CMK (cell line): ENCODE measurements at places on chromosomes 16 and 17.

DNA sequence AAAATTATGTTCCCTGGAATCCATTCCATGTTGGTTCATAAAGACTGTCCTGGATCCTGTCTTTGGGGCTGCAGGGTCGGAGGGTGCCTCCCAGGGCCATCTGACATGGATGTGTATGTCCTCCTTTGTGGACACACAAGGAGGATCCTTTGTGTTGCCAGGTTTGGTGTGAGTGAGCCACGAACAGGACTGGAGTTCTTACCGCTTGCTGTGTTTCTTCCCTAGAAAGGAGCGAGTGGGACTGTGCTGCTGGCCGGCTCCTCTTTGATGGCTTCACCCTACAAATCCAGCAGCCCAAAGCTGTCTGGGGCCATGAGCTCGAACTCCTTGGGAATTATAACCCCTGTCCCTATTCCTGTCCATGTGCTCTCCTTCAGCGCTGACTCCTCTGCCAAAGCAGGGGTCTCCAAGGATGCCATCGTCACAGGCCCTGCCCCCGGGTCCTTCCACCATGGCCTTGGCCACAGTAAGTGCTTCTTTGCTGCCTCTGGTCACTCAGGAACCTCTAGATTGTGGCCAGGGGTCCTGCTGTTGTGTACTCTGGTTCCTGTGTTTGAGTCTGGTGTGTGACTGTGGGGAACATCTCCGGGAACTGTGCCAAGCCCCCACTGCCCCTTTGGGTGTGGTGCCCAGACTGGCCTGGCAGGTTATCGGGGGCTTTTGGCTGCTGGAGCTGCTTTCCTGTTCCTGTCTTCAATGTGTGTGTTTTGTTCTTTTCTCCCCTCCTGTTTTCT, 29.5 kb downstream of the UBN1 start:
- no peak for DNase-seq

DNA sequence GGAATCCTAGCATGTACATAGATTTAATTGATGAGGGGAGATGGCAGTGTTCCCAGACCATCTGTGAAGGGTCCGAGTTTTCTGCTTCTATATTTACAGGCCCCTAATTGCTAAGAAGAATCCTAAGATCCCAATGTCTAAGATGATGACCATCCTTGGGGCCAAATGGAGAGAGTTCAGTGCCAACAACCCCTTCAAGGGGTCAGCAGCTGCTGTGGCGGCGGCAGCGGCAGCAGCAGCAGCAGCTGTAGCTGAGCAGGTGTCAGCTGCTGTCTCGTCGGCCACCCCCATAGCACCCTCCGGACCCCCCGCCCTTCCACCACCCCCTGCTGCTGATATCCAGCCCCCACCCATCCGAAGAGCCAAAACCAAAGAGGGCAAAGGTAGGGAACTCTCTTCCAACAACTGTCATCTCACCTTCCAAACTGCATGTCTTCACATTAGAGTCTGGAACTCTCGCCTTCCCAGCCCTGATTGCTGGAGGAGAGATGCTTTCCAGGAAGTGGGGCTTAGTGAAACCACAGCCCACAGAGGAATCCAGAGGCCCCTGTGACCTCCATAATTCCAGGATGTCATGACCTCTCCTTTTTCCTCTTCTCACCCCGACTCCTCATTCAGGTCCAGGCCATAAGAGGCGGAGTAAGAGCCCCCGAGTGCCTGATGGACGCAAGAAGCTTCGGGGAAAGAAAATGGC, 4.7 kb downstream of the CHD3 start:
- DNase-seq: no peak

DNA sequence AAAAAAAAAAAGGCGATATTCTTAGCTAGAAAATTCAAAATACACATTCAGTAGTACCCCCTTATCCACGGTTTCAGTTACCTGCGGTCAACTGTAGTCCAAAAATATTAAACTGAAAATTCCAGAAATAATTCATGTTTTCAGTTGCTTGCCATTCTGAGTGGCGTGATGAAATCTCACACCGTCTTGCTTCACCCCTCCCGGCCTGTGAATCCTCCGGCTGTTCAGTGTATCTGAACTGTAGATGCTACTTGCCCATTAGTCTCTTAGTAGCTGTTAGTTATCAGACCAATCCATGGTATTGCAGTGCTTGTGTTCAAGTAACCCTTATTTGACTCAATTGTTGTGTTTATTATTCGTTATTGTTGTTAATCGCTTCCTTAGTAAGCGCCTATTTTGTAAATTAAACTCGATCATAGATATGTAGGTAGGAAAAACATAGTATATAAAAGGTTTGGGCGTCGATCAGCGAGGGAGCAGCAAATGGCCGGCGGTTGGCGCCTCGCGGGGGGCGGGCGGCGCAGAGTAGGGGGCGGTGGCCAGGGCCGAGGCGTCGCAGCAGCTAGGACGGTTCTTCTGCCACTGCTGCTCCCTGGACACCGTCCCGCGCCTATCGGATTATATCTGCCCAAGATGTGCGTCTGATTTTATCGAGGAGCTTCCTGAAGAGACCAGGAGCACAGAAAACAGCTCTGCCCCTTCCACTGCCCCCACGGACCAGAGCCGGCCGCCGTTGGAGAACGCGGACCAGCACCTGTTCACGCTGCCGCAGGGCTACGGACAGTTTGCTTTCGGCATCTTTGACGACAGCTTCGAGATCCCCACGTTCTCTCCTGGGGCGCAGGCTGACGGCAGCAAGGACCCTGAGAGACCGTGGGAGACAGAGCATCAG, 39.8 kb upstream of the AKAP1 start:
- no peak for DNase-seq

- DNase-seq: no peak
Observed at GRCh38 chr16:2048116-2048543, 345 bp downstream of the TSC2 start.

GRCh38 chr17:62782730-62783270, 25.3 kb downstream of the MARCHF10 start:
- DNase-seq: no peak

DNA sequence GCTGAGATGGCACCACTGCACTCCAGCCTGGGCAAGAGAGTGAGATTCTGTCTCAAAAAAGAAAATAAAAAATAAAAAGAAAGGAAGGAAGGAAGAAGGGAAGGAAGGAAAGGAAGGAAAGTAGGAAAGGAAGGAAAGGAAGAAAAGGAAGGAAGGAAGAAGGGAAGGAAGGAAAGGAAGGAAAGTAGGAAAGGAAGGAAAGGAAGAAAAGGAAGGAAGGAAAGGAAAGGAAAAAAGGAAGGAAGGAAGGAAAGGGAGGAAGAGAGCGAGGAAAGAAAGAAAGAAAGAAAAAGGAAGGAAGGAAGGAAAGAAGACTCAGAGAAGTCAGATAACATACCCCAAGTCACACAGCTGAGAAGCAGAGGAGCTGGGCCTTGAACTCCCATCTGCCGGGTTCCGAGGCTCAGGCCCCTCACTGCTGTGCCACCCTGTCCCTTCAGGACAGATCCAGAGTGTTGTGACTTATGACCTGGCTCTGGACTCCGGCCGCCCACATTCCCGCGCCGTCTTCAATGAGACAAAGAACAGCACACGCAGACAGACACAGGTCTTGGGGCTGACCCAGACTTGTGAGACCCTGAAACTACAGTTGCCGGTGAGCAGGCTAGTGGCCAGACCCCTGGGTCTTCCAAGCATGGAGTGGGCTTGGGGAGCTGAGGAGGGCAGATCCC, 30.9 kb upstream of the ITGAX start:
- DNase-seq: no peak

- DNase-seq: no peak
Observed at GRCh38 chr16:28321700-28322411, 29.5 kb downstream of the SBK1 start.

- no peak for DNase-seq
Observed at GRCh38 chr17:30552994-30553566, 75.9 kb downstream of the GOSR1 start.

GRCh38 chr17:9802697-9803096, 11.3 kb upstream of the DHRS7C start:
- no peak for DNase-seq

GRCh38 chr16:3754081-3754703, 36.9 kb upstream of the TRAP1 start:
- DNase-seq: no peak

DNA sequence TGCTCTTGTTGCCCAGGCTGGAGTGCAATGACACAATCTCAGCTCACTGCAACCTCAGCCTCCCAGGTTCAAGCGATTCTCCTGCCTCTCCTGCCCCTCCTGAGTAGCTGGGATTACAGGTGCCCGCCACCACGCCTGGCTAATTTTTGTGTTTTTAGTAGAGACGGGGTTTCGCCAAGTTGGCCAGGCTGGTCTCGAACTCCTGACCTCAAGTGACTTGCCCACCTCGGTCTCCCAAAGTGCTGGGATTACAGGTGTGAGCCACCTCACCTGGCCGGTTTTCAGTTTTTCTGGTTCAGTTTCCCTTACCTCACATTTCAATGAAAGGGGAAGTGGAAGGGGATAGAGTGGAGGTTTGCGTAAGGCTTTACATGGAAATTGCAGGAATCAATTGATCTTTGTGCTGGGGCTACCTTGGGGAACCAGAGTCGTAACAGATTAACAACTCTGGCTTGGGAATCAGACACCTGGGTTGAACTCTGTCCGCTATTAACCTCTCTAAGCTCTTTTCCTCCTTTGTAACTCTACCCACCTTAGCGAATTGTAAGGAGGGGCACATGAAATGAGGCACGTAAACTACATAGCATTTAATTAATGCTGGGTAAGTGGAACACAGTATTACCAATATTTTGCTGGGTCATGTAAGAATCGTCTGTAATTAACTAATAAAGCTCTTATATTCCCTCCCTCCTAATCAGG, 3.2 kb downstream of the MPV17L start:
- no peak for DNase-seq

DNA sequence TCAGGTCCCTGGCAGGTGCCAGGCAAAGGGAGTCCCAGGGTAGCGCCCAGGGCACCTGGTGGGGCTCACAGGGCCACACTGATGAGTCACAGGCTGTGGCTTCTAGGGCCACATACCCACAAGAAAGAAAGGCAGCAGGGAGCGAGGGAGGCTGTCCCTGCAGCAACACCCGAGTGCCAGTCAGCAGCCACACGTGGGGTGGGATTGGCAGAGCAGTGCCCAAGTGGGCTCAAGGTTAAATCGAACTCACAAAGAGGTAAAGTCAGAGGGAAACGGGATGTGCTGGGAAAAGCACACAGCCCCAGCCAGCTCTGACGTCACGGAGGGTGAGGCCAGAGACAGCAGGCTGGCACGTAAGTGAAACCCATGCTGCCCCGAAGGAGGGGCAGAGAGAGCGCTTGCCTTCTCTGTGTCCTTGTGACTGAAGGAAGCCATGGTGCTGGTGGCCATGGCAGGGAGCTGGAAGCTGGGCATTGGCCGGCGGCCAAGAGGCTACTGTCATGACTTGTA, 33.8 kb downstream of the FA2H start:
- DNase-seq: no peak

- DNase-seq: no peak
Observed at GRCh38 chr17:683499-684254, 31.0 kb downstream of the VPS53 start.

DNA sequence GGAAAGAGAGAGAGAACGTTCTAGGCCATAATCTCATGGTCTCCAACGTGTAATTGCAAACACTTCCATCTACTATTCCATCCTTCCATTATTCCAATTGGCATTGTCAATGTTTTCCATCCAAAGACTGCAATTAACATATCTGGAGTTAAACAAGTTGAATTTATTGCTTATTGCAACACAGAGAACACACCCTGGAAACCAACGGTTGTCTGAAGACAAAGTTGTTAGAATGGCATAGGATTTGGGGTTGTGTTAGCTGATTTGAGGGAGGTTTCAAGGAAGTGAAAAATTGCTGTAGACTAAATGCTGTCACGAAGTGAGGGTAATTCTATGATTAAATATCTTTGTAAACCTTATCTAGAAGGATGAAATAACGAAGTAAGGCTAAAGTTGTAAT, 178.8 kb downstream of the CNTNAP4 start:
- no peak for DNase-seq

DNA sequence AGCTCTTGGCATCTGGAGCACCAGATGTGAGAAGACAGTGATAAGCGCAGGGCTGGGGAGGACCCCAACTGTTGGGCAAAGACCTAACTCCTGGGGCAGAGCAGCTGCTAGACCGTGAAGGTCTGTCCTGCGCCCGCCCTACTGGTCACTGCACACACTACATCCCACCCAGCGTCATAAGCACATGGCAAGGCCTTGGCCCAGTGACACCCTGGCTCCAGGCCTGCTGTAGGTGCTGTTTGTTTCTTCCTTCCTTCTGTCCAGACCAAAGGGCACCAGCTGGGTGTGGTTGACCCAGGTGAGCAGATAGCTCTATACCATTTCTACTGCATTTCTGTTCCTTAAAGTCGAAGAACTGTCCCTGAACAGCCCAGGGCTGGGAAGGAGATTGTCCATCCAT, 6.4 kb downstream of the TRPV3 start:
- no peak for DNase-seq

DNA sequence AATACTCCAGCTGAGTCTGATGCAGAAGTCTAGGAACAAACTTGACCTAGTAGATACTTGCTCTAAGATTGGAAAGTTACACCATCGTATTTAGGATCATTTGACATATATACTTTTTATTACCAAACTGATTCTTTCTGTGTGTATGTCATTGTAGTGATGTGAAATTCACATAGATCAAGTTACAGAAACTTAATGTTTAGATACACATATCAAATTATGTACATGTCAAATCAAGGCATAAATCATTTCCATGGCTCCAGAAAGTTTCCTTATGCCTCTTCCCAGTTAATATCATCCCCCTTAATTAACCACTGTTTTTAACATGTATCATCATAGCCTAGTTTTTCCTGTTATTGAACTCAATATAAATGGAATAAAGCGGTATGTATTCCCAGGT, 292.0 kb upstream of the CDH11 start:
- DNase-seq: no peak

GRCh38 chr17:47368262-47368661, 44.5 kb downstream of the EFCAB13 start:
- DNase-seq: no peak
